ENCODE measurements at places on chromosomes 1 and 21.

DNA sequence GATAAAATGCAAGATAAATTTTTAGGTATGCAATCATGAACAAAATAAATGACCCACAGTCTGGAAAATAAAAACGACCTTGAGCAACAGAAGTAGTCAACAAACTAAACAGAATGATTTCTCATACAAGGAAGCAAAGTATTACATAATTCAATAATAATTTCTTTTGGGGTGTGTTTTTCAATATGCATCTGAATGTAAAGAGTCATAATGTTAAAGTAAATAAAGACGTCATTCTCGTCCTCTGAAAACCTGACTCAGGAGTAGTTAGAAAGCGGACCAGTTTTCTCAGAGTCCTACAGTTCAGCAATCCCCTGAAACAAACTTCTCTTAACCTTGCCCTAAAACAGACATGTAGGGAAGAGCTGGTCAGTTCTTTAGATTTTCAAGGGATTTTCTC is 18.6 kb downstream of the CDC42BPA start:
- no peak for DNase-seq

DNA sequence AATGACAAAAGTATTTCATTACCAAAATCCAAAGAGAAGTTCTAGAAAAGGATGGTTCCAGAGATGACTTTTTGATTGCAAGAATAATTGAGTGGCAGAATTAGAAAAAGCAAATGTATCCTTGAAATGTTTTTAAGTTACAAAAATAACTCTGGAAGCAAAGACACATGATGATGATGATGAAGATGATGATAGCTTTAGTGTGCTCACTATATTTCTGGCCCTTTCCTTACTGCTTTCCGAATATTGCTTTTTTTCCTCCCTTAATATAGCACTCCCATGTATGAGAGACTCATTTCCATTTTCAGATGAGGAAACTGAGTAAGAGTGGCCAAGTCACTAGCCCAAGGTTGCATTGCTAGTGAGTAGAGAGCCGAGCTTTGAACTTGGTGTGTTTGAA is 54.7 kb downstream of the CACHD1 start:
- no peak for DNase-seq

DNA sequence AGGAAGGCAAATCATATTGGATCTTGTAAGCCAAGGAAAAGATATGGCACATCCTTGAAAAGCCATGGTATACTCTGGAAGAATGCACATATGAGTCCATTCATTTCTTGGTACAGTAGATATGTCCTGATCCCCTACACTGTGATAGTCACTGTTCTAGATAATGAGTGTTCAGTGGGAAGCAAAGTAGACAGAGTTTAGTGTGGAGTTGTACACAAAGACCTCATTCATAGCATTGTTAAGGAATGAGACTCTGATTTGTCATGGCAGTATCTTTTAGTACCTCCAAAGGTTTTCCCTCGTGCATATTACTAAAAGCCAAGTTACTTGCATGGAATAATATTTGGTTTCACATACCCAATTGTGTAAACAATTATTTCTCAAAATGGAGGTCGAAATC is 204.7 kb downstream of the NFIA start:
- no peak for DNase-seq

DNA sequence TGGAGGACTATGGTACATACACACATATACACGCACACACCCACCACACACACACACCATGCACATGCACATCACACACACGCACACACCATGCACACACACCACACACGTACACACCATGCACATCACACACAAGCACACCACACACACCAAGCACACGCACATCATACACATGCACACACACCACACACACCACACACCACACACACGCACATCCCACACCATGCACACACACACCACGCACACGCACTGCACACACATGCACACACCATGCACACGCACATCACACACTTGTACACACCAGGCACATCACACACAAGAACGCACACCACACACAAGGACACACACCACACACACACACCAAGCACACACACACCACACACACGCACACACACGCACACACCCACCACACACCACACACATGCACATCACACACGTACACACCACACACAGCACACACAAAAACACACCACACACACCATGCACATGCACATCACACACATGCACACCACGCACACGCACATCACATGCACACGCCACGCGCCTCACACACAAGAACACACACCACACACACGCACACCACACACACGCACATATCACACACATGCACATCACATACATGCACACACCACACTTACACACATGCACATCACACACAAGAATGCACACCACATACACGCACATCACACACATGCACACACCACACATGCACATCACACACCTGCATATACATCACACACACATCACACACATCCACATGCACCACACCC is 9.2 kb downstream of the PDE9A start:
- no peak for DNase-seq

- no peak for DNase-seq
Observed at GRCh38 chr1:84350550-84350949, 47.7 kb upstream of the DNASE2B start.

DNA sequence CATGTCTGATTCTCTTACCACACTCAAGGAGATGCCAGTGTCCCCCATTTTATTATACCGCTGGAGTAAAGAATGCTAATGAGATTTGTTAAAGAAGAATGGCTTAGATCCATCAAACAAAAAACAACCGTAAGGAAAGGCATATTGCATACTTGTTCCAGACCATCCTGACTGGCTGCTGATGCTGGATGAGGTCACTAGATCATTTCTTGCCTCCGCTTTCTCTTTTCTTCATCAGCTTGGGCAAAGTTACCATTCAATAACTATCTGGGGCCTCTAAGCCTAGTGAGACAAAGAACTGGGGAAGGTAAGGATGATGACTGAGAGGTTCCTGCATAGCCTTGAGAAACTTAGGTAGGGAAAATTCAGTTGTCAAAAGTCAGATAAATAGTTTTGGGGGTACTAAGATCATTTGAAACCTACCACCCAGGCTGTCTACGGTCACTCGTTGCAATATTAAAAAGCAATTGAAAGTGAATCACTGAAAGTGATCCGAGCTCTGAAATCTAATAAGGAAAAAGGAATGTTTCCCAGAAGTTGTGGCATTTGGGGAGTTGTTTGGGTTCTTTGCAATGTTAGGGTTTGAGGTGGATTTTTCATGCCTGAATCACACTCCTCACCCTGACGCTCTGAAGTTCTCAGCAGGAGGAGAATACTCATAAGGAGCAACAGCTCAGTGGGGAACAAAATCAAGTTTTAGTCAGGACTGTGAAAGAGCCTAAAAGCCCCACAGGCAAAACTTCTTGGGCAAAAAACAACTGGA is 176.8 kb downstream of the HHIPL2 start:
- no peak for DNase-seq

GRCh38 chr1:246698466-246699094 is 25.6 kb upstream of the SCCPDH start:
- DNase-seq, result no peak

DNA sequence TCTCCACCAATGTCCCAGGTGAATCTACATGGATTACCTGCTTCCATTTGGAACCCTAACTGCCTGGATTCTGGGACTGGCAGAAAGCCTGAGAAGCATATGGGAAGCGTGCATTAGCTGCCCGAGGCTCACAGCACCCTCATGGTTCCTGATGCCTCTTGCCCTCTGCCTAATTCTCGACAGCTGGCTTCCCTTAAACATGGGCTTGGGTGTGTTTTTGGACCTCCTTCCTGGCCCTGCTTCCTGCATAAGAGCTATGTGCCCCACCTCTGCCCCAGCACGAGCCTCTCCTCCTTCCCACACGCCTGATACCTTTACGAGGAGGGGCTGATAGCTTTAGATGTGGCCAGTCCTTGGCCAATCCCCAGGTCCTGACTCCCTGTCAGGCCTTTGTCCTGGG is 152.4 kb upstream of the HMGB4 start:
- DNase-seq, result no peak

DNA sequence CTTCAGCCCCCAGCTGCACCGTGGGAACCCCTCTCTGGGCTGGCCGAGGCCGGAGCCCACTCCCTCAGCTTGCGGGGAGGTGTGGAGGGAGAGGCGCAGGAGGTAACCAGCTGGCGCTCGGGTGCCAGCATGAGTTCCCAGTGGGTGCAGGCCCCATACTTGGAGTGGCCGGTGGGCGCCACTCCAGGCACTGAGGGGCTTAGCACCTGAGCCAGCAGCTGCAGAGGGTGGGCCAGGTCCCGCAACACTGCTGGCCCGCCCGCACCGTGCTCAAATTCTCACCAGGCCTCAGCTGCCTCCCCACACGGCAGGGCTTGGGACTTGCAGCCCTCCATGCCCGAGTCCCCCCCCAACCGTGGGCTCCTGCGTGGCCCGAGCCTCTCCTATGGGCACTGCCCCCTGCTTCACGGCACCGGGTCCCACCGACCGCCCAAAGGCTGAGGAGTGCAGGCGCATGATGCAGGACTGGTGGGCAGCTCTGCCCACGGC is 47.2 kb downstream of the LRRC53 start:
- DNase-seq, result no peak

DNA sequence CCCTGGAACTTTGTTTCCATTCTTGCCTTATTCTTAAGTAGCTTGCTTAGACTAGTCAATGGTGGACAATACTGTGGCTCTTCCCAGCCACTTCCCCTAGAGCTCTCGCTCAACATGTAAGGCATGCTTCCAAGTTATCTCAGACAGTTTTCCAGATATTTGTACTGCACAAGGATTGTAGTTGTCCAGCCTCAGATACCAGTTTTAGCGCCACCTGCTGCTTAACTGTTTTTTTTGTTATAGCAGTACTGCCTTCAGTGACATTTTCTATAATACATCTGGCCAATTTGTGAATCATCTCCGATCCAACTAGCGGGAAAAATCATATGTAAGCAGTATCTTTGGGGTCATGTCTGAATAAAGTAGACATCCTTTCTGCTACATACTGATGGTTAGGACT is 346.7 kb upstream of the ADGRL4 start:
- DNase-seq, result no peak

DNA sequence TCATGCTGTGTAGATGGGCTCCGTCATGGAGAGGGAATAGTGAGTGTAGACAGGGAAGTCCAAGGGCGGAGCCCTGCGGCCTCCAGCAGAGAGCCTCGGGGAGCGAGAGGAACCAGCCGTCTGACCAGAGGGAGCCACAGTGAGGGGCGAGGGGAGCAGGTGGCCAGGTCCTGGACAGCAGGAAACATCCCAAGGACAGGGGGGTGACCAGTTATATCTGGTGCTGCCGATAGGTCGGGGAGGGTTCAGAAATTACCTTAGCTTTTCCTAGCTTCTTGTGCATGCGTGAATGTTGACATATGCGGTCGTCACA is 46.5 kb downstream of the TRAPPC10 start:
- DNase-seq, result no peak

- DNase-seq, result no peak
Observed at GRCh38 chr1:62285440-62285839, 33.8 kb downstream of the KANK4 start.

DNA sequence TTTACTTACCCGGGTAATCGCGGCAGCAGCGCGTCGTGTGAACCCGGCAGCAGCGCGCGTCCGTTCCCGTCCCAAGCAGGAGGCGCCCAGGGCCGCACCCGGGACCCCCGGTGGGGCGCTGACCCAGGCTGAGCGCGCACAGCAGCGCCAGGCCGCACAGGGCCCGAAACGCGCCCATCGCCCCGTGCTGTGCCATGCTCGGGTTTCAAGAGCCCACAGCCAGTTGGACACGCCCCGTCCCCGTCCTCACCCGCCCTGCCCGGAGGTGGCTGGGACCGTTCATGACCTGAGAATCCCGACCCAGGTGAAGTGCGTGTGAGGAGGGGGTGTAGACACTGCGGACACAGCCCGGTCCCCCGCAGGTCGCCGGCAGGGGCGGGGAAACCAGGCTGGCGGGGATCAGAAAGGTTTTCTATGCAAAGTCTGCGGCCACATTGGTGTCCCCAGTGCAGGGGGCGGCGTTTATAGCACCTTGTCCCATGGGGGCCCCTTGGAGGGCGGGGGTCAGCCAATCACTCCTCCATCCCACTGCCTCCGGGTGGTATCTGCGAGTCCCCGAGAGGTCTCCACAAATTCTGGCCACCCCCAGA is at the start of gene TNFRSF18:
Gene TNFRSF18, minus strand, starts transcription at position 217 of the 590 bp plus-strand sequence. Its CDS starts 21 bp downstream, at position 196.
- DNase-seq, result no peak

- DNase-seq, result no peak
Observed at GRCh38 chr1:6357243-6357936, 36.2 kb downstream of the ACOT7 start.

DNA sequence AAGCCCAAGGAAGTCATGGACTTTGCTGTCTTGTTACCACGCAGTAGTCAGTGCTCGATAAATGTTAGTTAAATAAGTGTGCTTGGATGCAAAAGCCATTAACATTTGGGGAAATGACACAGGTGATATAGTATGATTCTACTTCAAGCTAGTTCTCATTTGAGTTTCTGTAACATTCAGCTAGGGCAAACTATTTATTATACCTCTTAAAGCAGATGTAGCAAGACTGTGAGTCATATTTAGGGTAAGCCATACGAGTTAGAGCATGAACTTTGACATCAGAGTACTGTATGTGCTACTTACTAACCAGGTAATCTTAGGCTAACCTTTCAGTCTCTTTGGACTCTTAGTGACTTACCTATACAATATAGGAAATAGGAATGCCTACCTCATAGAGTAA is 21.0 kb downstream of the CLCA4 start:
- no peak for DNase-seq

- no peak for DNase-seq
Observed at GRCh38 chr1:229004066-229004833, 266.7 kb upstream of the RAB4A start.

DNA sequence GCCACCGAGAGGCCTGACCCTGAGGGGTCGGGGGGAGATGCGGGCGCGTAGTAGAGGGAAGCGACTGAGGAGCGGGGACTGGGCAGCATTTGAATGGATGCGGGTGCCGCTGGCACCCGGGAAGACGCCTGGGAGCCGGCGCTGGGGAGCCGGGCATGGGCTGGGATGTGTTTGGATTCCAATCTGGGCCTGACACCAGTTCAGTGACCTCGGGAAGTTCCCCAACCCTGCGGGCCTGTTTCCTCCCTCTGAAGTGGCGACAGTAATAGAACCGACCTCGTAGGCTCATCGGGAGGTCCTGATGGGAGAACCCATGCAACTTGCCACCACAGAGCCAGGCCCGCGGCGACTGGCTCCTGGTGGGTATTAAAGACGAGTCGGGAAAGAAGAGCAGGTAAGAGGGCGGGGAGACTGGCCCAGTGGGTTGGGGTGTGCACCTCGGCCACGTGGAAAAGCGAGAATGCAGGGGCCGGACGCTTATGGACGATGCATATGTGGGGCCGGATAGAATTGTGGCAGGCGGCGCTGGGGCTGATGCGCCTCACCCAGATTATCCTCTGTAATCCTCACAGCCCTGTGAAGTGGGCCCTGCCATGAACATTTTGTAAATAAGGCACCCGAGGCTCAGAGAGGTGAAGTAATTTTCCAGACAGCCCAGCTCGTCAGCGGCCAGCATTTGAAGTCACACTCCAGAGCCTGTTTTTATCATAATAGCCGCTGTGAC is 105.8 kb downstream of the SLC16A1 start:
- DNase-seq, result no peak
